ENCODE measurements at places on chromosomes 12 and 14. TPM values are rescaled to one million over a fixed set of nuclear protein-coding genes. Genes with fewer than 3 reads are reported as not detected.
A peak's percentile ranks its signal among the peaks of the same experiment; 100 is the strongest.

The ARF3 gene
- total RNA-seq: 130 TPM

- DNase-seq: no peak
- H3K27me3 ChIP-seq: no peaks in the 10 kb centered on the region
- peak overlapping the region; percentile 56 for H3K27ac ChIP-seq
- no peak overlapping the region for H3K4me3 ChIP-seq
Measured at GRCh38 chr12:32448586-32448985, 49.2 kb downstream of the FGD4 start.

GRCh38 chr12:122111089-122111641 lies 32.6 kb downstream of the MLXIP start:
- H3K36me3 ChIP-seq: no peaks in the 10 kb centered on the region
- no peak overlapping the region for H3K27ac ChIP-seq
- no peak for DNase-seq

The CRIP1 gene
- 7.7 TPM for total RNA-seq

The KCNMB4 gene
- 18.0 TPM for total RNA-seq

All from GM23338 (cell line).